HTR-8/SVneo (cell line): ENCODE measurements at places on chromosomes 5 and 9.
A peak's percentile ranks its signal among the peaks of the same experiment; 100 is the strongest.

- no peak for DNase-seq
Measured at GRCh38 chr5:179734536-179735164, 2.0 kb downstream of the MAML1 start.

- DNase-seq: no peak
Measured at GRCh38 chr5:172939071-172939470, 20.2 kb upstream of the RPL26L1 start.

DNA sequence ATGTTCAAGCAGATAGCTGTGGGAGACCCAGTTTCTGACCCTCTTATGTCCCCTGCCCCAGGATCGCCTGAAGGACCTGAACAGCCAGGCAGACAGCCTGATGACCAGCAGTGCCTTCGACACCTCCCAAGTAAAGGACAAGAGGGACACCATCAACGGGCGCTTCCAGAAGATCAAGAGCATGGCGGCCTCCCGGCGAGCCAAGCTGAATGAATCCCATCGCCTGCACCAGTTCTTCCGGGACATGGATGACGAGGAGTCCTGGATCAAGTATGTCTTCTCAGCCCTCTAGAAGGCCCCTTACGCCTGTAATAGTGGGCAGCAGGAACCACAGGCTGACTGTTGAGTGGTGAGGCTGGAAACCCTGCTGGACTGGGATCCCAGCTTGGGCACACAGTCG, 41.1 kb downstream of the DYNC2I2 start:
- DNase-seq: no peak

- DNase-seq: no peak
Measured at GRCh38 chr9:87278971-87279733, 218.5 kb upstream of the DAPK1 start.

DNA sequence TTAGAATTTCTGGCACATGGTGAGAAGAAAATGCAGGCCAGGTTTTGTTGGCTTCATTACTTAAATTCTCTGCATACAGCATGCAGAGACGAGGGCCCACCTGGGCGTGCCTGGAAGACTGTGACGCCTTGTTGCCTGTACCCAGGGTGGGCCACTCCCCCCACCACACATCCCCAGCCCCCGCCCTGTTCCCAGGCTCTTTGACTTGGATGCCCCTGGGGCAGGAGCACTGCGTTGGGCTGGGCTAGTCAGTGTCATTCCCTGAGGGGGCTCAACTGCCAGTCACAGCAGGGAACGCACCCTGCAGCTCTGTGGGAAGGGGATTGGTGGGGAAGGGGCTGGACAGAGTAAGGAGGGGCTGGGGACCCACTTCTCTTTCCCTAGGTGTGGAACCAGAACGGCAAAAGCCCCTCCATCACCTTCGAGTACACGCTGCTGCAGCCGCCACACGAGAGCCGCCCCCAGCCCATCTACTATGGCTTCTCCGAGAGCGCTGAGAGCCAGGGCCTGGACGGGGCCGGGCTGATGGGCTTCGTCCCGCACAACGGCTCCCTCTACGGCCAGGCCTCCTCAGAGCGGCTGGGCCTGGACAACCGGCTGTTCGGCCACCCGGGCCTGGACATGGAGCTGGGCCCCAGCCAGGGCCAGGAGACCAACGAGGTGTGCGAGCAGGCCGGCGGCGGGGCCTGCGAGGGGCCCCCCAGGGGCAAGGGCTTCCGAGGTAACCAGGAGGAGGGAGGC, 19.6 kb downstream of the ADAMTSL2 start:
- DNase-seq: no peak

GRCh38 chr9:133571896-133572595, 37.1 kb downstream of the FAM163B start:
- no peak for DNase-seq

DNA sequence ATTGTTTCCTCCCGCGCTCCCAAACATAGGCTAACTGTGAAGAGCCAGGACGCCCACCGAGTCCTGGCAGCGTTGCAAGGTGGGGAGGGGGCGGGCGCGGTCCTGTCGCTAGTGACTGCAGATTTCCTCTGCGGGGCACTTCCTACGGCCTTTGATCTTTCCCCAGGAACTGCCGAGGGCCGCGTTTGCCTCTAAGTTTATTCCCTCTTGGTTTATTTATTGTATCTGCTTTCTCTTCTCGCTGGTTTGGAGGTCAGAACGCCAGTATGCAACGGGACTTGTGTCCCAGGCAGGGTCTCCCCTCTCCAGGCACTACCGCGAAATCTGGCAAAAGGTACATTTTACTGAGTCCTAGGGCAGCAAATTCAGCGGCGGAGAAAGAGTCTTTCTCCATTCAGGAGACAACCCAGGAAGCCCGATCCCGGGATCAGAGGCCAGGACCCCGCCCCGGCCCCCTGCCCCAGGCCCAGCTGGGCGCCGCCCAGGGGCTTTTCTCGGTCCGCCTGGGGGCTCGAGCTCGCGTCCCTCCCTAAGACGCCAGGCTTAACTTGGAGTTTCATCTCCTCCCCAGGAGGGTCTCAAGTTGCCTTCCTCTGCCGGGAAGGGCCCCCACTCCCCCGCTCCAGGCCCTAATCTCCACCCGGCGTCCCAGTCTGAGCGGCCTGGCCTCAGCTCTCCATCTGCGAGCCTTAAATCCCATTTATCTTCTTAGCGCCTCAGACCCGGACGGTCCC, 884 bp upstream of the EGFLAM start:
- no peak for DNase-seq

DNA sequence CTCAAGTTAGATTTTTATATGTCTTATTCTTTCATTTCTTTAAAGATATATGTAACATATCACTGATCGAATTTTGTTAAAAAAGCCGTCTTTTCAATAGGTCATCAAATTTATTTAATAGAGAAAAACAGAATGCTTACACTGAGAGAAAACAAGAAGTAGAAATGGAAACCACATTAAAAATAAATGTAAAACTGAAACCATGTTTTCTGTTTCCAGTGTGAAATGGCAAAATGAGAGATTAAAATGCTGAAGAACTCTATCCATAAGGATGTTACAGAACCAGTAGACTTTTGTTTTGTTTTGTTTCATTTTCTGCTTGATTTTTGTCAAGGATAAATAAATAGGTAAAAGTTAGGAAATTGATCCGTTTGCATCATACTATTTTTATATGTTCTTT, 210.1 kb downstream of the PRDM9 start:
- DNase-seq: no peak

- DNase-seq: no peak
Measured at GRCh38 chr5:143227301-143227700, 176.2 kb downstream of the NR3C1 start.

GRCh38 chr9:34591248-34591916, 1.9 kb upstream of the CNTFR start:
- DNase-seq: peak; percentile 72

DNA sequence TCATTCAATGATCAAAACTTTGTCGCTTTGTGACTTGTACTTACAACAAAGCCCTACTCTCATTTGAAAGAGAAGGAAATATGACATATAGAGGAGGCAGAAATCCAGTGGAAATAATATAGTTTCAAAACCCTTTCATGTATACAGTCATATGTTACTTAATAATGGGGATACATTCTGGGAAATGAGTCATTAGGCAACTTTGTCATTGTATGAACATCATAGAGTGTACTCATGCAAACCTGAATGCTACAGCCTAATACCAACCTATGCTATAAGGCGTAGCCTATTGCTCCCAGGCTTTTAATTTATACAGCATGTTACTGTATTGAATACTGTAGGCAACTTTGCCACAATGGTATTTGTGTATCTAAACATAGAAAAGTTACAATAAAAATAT, 69.0 kb upstream of the SMC2 start:
- DNase-seq: no peak

DNA sequence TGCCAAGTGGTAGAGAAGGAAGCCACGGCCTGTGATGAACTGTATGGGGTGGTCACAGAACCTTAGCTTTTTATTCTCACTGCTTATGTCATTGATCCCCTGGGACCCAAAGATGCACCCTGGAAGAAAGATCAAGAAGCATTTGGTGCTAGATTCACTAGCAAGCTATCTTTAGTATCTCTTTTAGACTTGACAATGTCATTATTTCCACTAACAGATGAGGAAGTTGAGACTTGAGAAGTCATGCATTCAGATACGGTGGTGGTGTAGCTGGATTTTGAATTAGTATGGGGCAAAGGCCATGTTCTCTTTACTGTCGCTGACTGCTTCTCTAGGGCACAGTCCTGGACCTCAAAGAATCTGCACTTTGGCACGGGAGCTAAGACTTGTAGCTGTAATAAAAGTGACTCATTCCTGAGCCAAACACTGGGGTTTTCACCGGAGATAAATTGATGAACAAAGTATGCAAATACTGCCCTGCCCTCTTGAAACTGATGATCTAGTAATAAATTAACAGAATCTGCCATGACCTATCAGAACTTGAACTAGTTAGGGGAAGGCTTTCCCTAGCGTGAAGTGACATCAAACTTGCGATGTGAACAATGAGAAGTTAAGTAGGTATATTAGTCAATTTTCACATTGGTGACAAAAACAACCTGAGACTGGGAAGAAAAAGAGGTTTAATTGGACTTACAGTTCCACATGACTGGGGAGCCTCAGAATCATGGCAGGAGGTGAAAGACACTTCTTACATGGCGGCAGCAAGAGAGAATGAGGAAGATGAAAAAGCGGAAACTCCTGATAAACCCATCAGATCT, 5.4 kb downstream of the GDA start:
- no peak for DNase-seq

- no peak for DNase-seq
Measured at GRCh38 chr5:108548684-108549596, 167.0 kb upstream of the FBXL17 start.

GRCh38 chr9:74951107-74951720, 1.5 kb downstream of the C9orf40 start:
- DNase-seq: no peak

DNA sequence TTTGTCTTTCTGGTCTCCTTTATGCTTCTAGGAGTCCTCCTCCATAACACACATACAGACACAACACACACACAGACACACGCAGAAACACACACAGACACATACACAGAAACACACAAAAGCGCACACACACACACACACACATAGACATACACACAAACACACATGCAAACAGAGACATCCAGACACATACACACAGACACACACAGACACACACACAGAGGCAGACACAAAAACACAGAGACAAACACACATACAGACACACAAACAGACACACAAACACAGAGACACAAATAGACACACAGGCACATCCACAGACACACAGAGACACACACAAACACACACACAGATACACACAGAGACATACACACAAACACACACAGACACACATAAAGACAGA, 220.2 kb downstream of the IRX2 start:
- no peak for DNase-seq
